Activated naive CD8-positive, alpha-beta T cell treated with anti-CD3 and anti-CD28 coated beads for 36 hours (primary cell): ENCODE measurements at places on chromosomes 5 and 9.

DNA sequence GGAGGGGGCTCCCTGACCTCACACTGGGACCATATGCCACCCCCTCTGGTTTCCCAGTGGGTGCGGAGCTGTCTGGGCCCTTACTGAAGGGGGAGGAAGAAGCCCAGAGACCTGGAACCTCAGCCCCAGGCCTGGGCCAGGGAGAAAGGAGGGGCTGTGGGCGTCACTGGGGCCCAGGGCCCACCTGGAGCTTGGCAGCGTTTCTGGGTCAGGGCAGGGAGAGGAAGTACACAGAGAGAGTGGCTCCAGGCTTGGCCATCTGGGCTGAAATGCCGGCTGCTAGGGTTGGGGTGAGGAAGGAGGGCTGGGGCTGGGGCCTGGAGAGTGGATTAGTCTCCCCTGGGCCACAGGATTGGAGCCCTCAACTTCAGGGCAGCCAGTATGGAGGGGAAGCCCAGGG, 6.4 kb upstream of the DAB2IP start:
- DNase-seq: no peak
- no peak overlapping the region for H3K4me3 ChIP-seq
- peaks cover 17% of the 10 kb centered on the region for H3K27me3 ChIP-seq
- H3K36me3 ChIP-seq: no peaks in the 10 kb centered on the region

DNA sequence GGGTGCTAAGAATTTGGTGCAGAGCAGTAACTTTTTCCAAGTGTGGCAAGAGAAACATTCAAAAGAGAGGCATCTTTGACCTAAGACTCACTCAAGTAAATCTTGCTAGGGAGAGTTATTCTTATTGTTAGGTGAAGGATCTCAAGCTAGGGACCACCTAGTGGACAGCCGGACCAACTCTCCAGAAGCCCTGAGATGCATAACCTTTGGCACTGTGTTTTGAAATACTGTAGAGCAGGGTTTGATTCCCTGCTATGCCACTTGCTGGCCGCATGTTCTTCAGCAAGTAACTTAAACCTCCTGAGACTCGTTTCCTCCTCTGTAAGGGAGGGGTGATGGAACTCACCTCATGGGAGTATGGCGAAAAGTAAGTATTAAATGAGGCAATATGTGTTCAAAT, 336.1 kb upstream of the ADAMTSL1 start:
- H3K27me3 ChIP-seq: peaks cover 3% of the 10 kb centered on the region
- DNase-seq: no peak
- H3K27ac ChIP-seq: no peak overlapping the region
- H3K4me3 ChIP-seq: no peak overlapping the region
- H3K36me3 ChIP-seq: no peaks in the 10 kb centered on the region

GRCh38 chr5:171122372-171122771, 186.7 kb upstream of the TLX3 start:
- no peak overlapping the region for H3K27ac ChIP-seq
- H3K27me3 ChIP-seq: peaks cover 23% of the 10 kb centered on the region
- H3K4me1 ChIP-seq: no peaks in the 10 kb centered on the region
- no peak overlapping the region for H3K4me3 ChIP-seq

DNA sequence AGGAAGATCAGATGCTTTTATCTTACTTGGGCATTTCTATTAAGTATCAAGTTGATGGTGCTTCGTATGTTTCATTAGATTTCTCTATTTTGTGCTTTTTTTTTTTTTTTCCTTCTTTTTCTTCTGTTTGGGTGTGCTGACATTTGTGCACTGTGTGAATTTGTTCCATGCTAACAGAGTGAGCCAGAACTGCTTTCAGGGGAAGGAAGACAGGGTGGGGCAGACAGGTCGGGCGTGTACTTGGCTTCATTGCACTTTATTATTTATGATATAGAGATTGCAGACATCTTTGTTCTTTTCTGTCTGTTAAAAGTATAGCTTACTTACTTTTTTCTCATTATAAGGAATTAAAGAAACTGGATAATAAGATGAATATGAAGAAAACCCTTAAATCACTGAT, 112.2 kb downstream of the FGF18 start:
- peaks cover 15% of the 10 kb centered on the region for H3K27me3 ChIP-seq
- no peak for DNase-seq
- no peak overlapping the region for H3K27ac ChIP-seq
- no peaks in the 10 kb centered on the region for H3K36me3 ChIP-seq
- H3K4me1 ChIP-seq: no peaks in the 10 kb centered on the region

DNA sequence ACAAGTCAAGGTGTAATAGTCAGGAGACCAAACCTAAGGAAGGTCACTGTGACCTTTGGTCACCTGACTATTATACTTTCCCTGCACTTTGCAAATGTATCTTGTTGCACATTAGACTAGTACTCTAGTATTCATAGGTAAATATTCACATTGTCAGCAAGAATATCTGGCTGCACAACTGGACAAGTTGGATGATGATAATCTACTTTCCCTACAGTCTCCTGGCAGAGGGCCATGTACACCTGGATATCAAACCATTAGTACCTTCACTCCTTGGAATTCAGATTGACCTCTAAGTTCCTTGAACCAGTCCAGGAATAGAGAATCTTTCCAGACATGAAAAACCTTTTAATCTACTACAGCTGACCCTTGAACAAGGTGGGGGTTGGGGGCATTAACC, 344.8 kb downstream of the DEPDC1B start:
- no peaks in the 10 kb centered on the region for H3K36me3 ChIP-seq
- H3K27ac ChIP-seq: no peak overlapping the region
- no peak overlapping the region for H3K4me3 ChIP-seq
- no peaks in the 10 kb centered on the region for H3K4me1 ChIP-seq
- H3K27me3 ChIP-seq: peaks cover under 1% of the 10 kb centered on the region

- no peaks in the 10 kb centered on the region for H3K27me3 ChIP-seq
- no peaks in the 10 kb centered on the region for H3K36me3 ChIP-seq
- no peak overlapping the region for H3K4me3 ChIP-seq
- H3K4me1 ChIP-seq: no peaks in the 10 kb centered on the region
- no peak overlapping the region for H3K27ac ChIP-seq
Measured at GRCh38 chr5:33588654-33589372, 148.0 kb downstream of the TARS1 start.

DNA sequence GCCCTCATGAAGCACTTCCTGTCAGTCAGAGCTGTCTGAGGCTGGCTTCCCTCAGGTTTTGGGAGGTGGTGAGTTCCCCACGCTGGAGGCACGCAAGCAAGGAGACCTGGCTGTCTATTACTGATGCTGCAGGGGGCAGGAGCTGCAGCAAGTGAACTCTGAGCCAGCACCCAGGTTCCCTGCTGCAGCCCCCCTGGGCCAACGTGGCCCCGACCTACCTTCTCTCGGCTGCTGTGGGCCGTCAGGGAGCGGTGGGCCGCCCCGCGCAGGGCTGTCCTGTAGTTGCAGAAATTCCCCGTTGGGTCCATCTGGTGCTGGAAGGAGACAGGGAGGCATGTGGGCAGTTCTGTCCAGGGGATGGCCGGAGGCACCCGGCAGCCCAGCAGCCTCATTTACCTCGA, 46.8 kb upstream of the RNF130 start:
- no peak for DNase-seq
- peaks cover 6% of the 10 kb centered on the region for H3K27me3 ChIP-seq
- no peak overlapping the region for H3K27ac ChIP-seq

DNA sequence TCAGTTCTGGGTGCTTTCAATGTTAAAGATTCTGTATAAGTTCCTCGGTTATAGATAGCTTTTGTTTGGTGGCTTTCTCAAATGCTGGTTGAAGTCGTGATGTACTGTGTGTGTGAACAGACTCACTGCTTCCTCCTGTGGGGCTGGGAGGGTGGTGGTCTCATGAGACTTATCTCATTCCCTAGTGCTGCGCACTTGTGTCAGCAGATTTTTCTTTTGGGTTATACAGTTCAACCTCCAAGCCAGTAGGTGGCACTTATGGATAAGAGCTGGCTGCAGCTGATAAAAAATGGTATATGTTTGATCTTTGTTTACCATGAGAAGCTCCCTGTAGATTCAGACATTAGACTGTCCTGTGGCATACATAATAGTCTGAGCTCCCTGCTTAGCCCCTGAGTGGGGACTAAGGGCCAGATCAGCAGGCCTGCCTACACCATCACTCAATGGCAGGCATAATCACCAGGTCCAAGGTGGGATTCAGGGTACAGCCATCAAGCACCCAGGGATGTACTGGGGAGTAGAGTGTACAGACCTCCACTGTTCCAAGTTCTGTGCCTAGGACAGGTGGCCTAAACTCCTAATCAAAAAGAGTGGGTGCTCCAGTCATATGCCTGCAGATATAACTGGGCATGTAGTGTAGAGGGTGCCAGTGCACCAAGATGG, 174.2 kb downstream of the OXCT1 start:
- peaks cover 20% of the 10 kb centered on the region for H3K27me3 ChIP-seq
- no peak overlapping the region for H3K27ac ChIP-seq
- no peaks in the 10 kb centered on the region for H3K4me1 ChIP-seq
- H3K36me3 ChIP-seq: no peaks in the 10 kb centered on the region
- no peak overlapping the region for H3K4me3 ChIP-seq
- no peak for DNase-seq

- H3K27me3 ChIP-seq: no peaks in the 10 kb centered on the region
- no peak for DNase-seq
- H3K4me3 ChIP-seq: no peak overlapping the region
- H3K36me3 ChIP-seq: peaks cover 3% of the 10 kb centered on the region
- H3K27ac ChIP-seq: peak overlapping the region; percentile 36
Measured at GRCh38 chr9:124197177-124198095, 60.3 kb upstream of the NEK6 start.

DNA sequence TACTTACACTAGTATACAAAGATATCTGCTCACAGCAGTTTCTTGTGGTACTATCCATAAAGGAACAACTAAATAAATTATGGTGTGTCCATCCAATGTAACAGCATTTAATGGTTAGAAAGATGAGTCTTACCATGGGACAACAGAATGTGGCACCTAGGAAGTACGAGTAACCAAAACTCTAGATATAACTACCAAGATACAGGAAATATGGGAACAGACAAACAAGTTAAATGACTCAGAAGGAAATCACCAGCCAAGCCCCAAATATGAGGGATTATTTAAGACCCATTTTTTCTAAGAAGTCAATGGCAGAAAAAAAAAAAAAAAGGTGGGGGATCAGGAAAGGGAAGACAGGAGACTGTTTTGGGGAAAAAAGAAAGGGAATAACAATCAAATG, 294.8 kb downstream of the PRELID2 start:
- no peaks in the 10 kb centered on the region for H3K27me3 ChIP-seq
- no peak overlapping the region for H3K4me3 ChIP-seq
- DNase-seq: no peak

- H3K27ac ChIP-seq: peak overlapping the region; percentile 29
- H3K4me1 ChIP-seq: peaks cover 25% of the 10 kb centered on the region
- H3K4me3 ChIP-seq: peak overlapping the region; percentile 75
- peaks cover 23% of the 10 kb centered on the region for H3K27me3 ChIP-seq
- H3K36me3 ChIP-seq: no peaks in the 10 kb centered on the region
Measured at GRCh38 chr5:177403792-177404640, 3.6 kb upstream of the PFN3 start.

DNA sequence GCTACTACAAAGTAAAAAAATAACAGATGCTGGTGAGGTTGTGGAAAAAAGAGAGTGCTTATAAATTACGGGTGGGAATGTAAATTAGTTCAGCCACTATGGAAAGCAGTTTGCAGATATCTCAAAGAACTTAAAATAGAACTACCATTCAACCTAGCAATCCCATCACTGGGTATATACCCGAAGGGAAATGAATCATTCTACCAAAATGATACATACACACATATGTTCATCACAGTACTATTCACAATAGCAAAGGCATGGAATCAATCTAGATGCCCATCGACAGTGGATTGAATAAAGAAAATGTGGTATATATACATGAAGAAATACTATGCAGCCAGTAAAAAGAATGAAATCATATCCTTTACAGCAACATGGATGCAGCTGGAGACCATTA, 6.3 kb upstream of the TEX10 start:
- H3K27me3 ChIP-seq: no peaks in the 10 kb centered on the region
- H3K27ac ChIP-seq: no peak overlapping the region
- H3K36me3 ChIP-seq: peaks cover 18% of the 10 kb centered on the region
- H3K4me3 ChIP-seq: no peak overlapping the region
- peaks cover 6% of the 10 kb centered on the region for H3K4me1 ChIP-seq

- no peak for DNase-seq
- H3K36me3 ChIP-seq: no peaks in the 10 kb centered on the region
- no peak overlapping the region for H3K27ac ChIP-seq
- H3K27me3 ChIP-seq: peaks cover 32% of the 10 kb centered on the region
- no peak overlapping the region for H3K4me3 ChIP-seq
- no peaks in the 10 kb centered on the region for H3K4me1 ChIP-seq
Measured at GRCh38 chr5:71731015-71731414, 11.9 kb downstream of the CARTPT start.

DNA sequence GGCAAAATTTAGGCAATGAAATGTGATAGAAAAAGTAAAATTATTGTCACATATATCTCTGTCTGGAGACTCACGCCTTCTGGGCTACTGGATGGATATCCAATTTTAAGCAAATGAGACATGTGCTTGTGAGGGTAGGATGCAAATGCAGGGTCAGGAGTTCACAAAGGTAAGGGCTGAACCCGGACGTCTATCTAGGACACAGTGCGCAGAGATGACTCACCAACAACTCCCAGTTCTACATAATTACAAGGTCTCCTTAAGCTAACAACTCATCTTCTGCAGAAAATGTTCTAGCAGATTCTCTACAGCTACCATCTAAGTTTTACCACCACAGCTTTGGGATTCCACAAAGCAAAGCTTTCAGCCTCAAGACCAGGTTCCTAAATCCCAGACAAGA, 160.5 kb downstream of the ENTREP1 start:
- no peak for DNase-seq
- no peaks in the 10 kb centered on the region for H3K36me3 ChIP-seq
- H3K4me1 ChIP-seq: no peaks in the 10 kb centered on the region
- H3K27me3 ChIP-seq: no peaks in the 10 kb centered on the region
- H3K27ac ChIP-seq: no peak overlapping the region

DNA sequence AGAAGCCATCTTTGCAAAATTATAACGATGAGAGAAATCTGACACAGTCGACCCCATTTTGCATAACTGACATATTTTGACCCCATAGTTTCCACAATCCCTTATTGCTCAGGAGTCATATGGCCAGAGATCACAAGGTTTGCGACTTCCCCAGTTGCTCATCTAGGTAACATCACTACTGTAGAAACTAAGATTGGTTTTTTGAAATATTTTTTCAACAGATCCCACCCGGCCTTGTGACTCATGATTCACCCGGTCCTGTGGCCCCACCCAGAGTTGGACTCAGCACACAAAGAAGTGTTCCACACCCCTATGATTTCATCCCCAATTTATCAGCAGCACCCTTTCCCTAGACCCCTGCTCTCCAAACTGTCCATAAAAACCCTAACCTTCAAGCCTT, 50.2 kb downstream of the TIMD4 start:
- peaks cover 36% of the 10 kb centered on the region for H3K36me3 ChIP-seq
- peak overlapping the region; percentile 90 for H3K27ac ChIP-seq
- no peaks in the 10 kb centered on the region for H3K27me3 ChIP-seq
- DNase-seq: peak; percentile 7
- no peak overlapping the region for H3K4me3 ChIP-seq
- peaks cover 26% of the 10 kb centered on the region for H3K4me1 ChIP-seq

DNA sequence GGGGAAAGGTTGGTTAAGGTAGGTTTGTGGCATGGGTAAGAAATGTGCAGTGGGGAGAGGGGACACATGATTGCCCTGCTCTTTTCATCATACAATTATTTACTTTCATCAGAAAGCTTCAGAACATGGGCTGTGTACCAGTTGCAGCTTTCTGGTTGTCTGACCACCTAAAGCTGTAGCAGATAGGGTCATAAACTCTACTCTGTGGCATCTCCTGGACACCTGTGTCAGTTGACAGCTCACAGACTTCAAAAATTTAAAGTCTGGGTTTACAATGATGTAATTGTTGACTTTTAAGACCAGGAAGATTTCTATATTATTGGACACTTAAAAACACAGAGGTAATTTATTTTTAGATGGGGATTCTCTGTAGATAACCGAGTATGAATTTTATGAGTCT, 222.7 kb upstream of the PRR16 start:
- no peaks in the 10 kb centered on the region for H3K27me3 ChIP-seq
- no peak for DNase-seq
- H3K4me3 ChIP-seq: no peak overlapping the region
- no peaks in the 10 kb centered on the region for H3K36me3 ChIP-seq
- H3K27ac ChIP-seq: no peak overlapping the region
- no peaks in the 10 kb centered on the region for H3K4me1 ChIP-seq
